ENCODE measurements at places on chromosomes 12 and 14. TPM values are rescaled to one million over a fixed set of nuclear protein-coding genes. Genes with fewer than 3 reads are reported as not detected.

Gene OR4Q3
- total RNA-seq = not detected

Gene RNASE4
- total RNA-seq = 4.8 TPM

Gene PZP
- not detected for total RNA-seq

Gene TMEM229B
- total RNA-seq = 0.81 TPM

Gene WDR89
- total RNA-seq = 7.0 TPM

Gene TAS2R19
- 6.3 TPM for total RNA-seq

Gene PLEKHA5
- 40.7 TPM for total RNA-seq

Gene MIPOL1
- total RNA-seq = 12.5 TPM

Gene KRT75
- total RNA-seq = not detected

Gene COPS7A
- total RNA-seq = 71.1 TPM

Gene BMP4
- total RNA-seq = 14.4 TPM

Gene KITLG
- 110 TPM for total RNA-seq

Gene FAM181A
- total RNA-seq = not detected

Gene GPD1
- total RNA-seq = 0.36 TPM

Gene DACT1
- 13.6 TPM for total RNA-seq

Gene SIX1
- total RNA-seq = 4.6 TPM

Gene FAM186B
- total RNA-seq = 2.7 TPM

Gene GPR65
- not detected for total RNA-seq

Gene ING4
- total RNA-seq = 51.2 TPM

Gene IL31
- total RNA-seq = not detected

Gene SCYL2
- total RNA-seq = 49.1 TPM

Gene PPP1R36
- total RNA-seq = not detected

Data from fibroblast of the aortic adventitia (primary cell).